ENCODE measurements at places on chromosomes 6 and 20. TPM values are rescaled to one million over a fixed set of nuclear protein-coding genes. Genes with fewer than 3 reads are reported as not detected.

CEP250 gene
- 17.6 TPM for total RNA-seq

DNA sequence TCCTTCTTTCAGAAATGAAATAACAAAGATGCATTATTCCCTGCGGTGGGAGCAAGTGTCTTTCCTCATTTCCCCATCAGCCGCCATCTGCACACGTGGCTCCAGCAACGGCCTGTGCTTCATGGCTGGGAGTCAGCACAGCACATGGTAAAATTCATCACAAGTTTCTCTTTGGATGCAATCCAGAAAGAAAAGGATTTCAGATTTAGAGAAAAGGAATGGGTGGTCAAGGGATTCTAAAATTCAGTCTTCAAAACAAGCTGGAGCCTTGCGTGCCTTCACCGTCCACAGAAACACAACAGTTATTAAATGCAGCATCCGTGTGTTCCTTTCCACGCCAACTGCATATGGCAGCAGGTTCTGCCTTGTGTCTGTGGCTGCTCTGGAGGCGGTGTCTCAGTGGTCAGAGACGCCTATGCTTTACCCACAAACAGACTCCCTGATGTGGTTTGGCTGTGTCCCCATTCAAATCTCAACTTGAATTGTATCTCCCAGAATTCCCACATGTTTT is 107.6 kb downstream of the THBS2 start:
- DNase-seq: no peak

- peak; percentile 93 for DNase-seq
Observed at GRCh38 chr6:26054781-26055718, 32.2 kb upstream of the HFE start.

GRCh38 chr6:52588087-52588709 is 11.3 kb upstream of the TRAM2 start:
- DNase-seq: no peak

DNA sequence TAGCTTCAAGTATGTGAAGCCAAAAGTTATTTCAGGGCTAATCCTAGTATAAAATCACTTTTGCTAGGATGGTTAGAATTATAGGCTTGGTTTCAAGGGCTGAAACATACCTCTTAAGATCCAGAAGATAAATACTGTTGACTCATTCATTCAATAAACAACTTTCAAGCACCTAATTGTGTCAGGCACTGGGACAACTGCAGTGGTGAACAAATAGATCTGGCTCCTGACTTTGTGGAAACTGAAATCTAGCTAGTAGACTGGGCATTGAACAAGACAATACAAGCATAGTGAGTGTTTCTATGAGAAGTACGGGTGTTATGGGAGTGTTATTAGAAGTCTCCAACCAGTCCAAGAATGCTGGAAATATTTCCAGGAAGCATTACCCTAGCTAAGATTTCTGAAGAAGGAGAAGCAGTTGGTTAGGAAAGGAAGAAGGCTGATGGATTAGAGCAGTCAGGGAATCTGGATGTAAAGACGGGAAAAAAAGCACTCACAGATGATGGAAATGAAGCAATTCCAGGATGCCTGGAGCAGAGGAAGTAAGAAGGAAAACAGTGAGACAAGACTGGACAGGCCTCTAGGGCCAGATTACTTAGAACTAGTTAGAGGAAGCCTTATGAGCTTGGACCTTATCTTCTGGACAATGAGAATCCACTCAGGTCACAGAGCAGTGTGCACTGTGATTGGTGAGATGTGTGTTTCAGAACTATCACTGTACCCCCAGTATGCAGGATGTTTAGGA is 132.6 kb upstream of the RAB32 start:
- DNase-seq: no peak

DNA sequence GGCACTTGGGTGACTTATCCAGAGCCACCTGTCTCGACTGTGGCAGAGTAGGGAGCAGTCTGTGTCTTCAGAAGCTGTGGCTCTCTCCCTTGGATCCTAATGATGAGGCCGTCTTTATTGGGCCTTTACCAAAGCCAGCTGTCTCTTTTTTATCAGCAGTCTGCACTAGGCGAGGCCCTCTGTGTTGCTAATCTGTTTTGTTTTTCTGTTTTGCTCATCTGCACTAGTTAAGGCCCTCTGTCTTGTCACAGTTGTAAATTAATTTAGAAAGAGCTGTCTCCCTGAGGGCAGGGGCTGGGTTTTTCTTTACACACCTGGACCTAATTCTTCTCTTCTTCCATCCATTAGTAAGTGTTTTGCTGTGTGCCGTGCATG is 45.0 kb downstream of the CDS2 start:
- DNase-seq: no peak

- no peak for DNase-seq
Observed at GRCh38 chr20:47125508-47125757, 230.8 kb downstream of the EYA2 start.
